ENCODE measurements at places on chromosomes 7 and 10.

GRCh38 chr7:108324053-108325038 is 131.9 kb downstream of the NRCAM start:
- DNase-seq = no peak

DNA sequence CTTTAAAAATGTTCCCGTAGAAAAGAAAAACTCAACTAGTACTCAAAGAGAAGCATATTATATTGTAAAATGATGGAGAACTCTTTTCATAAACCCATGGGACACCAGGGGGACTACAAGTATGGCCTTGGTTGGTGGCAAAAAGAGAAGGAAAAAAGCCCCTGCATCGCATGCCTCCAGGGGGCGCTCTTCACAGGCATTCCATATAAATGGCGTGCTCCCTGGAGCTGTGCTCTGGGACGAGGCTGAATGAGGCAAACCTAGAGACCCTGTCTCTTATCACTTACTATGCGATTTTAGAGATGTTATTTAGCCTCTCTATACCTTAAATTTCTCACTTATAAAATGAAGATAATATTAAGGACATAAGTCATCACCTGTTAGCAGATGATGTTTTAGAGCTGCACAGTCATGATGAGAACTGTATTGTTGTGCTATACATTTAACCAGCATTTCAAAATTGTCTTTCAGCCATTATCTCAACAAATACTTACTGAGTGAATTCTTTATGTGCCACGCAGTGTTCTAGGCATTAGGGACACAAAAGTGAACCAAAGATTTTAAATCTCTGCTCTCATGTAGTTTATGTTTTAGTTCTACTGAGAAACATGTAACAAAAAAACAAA is 105.8 kb downstream of the ARHGAP21 start:
- no peak for DNase-seq

- no peak for DNase-seq
Measured at GRCh38 chr7:137970253-137970975, 31.5 kb downstream of the CREB3L2 start.

- DNase-seq = no peak
Measured at GRCh38 chr7:42672339-42672999, 239.4 kb downstream of the C7orf25 start.

- no peak for DNase-seq
Measured at GRCh38 chr10:87674943-87675342, 15.3 kb downstream of the PAPSS2 start.

- no peak for DNase-seq
Measured at GRCh38 chr7:128217967-128218652, 23.0 kb upstream of the LEP start.

- DNase-seq = no peak
Measured at GRCh38 chr10:73809061-73809818, 2.2 kb downstream of the NDST2 start.

DNA sequence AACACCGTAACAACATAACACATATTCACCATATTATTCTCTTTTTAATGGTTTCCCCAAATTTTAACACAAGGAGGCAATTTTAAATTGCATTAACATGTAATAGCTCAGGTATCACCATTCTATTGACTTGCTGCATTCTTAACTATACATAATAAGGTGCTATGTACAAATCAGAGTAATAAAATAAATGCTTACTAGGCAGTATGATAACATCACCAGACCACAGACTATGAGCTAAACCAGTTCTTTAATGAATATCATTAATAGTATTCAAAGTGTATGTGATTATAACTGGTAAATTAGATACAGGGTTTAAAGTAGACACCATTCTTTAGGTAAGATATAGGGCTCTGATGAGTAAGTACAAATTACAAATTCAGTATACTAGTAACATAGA is 226.6 kb downstream of the DNAJC1 start:
- no peak for DNase-seq
